NCI-H345 (cell line): ENCODE measurements at places on chromosomes 3 and 15.

DNA sequence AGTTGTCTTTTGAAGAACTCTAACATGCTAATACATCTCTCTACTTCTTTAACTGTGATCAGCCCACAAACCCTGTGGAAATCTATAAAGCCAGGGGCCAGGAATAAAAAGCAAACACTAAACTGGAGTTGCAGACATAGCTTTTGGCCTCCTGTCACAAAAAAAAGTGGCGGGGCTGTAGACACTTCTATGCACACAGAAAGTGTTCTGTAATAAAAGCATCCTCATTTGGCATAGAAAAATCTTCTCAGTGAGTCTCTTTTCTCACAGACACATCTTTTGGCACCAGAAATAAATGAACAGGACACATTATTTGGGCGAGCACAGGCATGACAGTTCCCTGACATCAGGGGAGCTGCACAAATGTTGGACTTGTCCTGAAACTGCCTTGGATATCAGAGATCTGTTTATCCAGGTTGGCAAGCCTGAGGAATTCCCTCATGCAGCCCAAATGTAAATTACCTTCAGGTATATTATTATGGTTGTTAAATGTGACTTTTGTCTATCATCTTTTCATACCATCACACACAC is 355.4 kb downstream of the FGF12 start:
- no peak for DNase-seq

GRCh38 chr15:38690719-38691332 is 126.2 kb upstream of the RASGRP1 start:
- DNase-seq, result peak; percentile 41

DNA sequence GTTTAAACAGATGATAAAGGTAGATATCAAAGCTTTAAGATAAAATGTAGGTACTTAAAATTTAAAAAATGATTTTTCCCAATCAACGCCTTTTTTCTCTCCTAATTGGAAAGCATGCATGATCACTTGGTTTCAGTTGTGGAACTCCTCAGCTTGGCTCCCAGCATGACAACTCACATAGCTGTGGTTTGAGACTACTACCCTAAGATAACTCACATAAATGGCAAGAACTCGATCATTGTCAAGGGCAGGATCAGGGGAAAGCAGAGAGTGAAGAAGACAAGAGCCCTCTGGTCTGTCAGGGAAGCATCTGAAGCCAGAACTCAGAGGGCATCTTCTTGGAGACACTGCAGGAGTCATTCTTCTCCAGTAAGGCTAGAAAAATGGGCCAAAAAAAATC is 516.7 kb downstream of the NTRK3 start:
- no peak for DNase-seq

GRCh38 chr15:95825208-95825607 is 505.3 kb upstream of the NR2F2 start:
- DNase-seq, result peak; percentile 55

- DNase-seq, result peak; percentile 12
Measured at GRCh38 chr3:53708001-53708621, 138.1 kb downstream of the CHDH start.
